ENCODE measurements at places on chromosomes 16 and 17.

- peak; percentile 83 for DNase-seq
Observed at GRCh38 chr17:41547378-41547841, 19.3 kb upstream of the KRT19 start.

DNA sequence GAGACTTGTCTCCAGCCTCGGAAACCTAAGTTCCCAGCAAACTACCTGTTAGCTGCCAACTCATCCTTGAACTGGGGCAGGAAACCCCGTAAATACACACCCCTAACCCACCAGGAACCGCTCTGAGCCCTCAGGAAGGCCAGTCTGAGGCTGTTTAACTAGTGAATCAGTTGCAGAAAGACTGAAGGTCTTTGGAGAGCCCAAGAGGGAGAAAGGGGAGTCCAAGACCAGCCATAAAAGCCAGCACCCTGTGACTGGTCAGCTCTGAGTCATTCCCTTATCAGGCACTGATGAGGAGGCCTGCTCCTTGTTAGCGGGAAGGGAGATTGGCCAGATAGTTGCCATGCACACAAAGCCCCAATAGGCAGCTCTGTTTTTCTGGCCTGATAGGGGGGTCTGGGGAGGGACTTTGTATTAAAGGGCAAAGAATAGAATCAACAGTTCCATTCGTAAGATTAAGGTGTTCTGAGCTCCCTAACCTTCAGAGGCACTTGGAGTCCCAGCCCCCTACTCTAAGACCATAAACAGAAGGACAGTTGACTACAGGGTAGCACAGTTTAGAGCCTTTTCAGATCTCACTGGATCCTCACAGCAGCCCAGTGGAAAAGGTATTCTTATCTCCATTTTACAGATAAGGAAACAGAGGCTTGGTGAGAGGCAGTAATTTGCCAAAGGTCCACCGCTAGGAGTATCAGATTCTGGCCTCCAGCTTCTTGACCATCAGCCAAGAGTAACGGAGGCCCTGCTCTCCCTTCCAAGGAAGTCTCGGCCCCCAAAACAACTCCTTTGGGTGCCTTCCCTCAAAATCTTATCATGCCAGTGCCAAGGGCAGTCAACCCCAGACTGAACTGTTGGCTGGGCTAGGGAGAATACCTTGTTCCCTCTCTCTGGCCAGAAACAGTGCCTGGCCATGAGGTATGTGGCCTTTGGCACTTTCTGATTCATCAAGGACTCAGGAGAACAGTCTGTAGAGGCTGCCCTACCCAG, 2.2 kb upstream of the KRT19 start:
- no peak for DNase-seq

DNA sequence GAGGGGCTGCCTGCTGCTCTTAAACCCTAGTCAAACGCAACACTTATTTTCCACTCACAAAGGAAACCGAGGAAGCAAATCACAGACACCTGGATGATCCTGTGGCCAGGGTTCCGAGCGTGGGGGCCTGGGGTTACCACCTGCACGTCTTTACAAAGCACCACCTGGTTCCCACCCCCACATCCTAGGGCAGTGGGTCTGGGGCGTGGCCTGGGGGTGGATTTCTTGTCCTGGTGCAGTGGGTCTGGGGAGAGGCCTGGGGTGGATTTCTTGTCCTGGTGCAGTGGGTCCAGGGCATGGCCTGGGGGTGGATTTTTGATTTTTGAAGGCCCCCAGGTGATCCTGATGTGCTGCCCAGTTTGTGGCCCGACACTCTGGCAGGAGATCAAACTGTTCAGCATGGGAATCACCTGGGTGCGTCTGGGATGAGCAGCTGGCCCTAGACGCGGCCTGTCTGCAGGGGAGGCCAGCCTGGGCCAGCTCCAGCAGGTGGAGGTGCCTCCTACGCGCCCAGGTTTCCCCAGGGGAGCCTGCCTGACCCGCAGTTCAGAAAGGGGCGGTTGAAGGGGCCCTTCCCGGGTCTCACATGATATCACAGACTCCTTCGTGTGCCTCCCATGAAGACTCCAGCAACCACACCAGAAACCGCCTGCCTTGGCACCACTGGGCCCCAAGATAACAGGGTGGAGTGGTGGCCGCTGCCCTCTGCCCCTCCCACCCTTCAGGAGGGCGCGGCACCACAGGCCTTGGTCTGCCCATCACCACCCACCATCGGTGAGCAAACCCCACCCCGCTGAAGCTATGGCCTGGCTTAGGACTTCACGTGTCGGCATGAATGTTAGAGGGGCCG, 6.3 kb downstream of the HAGH start:
- DNase-seq: no peak

- DNase-seq: no peak
Observed at GRCh38 chr16:84110527-84110926, 6.2 kb downstream of the MBTPS1 start.
